ENCODE measurements at places on chromosomes 2 and 18.

DNA sequence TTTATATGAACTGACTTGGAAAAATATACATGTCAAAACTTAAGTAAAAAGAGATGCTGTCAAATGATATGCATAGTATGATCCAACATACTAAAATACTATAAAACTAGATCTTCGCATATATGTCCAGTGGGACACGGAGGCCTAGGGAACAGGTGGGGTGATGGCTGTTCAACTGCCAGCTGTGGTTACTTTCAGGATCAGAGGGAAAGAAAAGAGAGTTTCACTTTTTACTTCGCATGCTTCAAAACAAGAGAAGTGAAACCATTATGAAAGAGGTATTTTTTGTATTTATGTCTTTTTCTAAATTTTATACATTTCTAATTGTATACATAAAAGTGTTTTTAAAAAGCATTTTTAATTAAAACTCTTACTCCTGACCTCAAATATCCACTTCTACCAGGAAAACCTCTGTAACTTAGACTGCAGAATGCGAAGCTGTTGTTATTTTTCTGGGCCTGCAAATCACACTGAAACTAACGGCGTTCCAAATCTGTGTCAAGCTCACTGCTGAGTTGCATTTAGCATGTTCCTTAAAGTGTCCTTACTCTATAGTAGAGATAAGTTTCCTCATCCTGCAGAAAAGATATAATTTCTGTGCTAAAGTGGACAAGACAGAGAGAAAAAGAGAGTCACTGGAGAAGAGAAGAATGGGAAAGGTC is 97.8 kb upstream of the SLC35G4 start:
- no peak for DNase-seq

- DNase-seq, result no peak
Observed at GRCh38 chr2:130755256-130756052, at the start of gene AMER3. TSS of gene AMER3 (plus strand) at chr2:130755540. CDS start at chr2:130762073, 6,533 bp downstream.

DNA sequence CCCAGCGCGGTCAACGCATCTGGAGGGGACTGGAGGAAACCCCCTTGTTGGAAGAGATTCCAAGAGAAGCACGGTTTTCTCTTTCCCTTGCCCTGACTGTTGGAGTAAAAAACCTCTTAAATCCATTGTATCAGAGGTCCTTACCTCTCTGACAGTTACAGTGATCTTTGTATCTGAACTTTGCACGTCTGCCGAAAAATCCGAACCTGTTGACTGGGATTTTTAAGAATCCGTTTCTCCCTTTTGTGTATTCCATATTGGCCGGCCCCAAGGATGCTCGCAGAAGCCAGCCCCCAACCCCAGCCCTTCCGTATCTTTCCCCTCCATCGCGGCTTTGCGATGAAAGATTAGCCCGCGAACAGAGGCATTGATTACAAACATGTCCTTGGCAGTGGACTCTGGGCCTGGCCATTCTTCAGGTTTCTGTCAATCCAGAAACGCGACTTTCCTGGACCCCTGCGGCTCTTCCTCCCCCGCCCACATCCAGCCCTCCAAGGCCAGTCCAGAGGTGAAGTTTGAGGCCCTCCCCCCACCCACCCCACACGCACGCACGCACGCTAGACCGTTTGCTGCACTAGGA is 4.6 kb upstream of the DLX1 start:
- DNase-seq, result no peak

DNA sequence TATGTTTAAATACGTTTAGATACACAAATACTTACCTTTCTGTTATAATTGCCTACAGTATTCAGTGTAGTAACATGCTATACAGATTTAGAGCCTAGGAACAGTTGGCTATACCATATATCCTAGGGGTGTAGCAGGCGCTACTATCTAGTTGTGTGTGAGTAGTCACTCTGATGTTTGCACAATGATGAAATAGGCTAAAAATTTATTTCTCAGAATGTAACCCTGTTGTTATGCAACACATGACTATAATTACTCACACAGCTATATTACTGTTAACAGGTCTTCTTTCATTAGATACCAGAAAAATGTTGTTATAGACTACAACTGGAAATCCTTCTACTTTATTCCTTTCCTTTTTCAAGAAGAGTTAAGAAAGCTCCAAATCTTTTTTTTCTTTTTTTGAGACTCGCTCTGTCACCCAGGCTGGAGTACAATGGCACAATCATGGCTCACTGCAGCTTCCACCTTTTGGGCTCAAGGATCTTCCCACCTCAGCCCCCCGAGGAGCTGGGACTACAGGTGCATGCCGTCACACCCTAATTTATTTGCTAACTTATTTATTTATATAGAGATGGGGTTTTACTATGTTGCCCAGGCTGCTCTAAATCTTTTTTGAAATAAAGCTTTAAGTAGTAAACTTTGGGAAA is 48.5 kb downstream of the C2orf74 start:
- DNase-seq, result no peak

DNA sequence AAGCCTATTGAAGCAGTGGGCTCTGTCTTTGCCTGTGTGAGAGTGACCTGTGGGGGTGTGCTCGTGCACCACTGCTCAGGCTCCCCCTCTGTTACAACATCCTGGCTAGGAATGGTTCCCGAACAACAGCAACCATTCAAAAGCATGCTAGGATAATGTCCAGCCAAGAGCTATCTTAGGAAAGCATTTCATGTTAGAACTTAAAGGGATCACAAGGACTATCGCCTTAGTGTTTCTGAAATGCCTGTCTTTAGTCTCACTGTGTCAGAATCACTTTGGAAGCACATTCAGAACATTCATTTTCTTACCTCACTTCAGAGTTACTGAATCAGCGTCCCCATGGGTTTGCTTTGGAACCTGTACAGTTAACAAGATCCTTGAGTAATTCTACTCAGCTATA is 134.9 kb upstream of the DSEL start:
- no peak for DNase-seq

DNA sequence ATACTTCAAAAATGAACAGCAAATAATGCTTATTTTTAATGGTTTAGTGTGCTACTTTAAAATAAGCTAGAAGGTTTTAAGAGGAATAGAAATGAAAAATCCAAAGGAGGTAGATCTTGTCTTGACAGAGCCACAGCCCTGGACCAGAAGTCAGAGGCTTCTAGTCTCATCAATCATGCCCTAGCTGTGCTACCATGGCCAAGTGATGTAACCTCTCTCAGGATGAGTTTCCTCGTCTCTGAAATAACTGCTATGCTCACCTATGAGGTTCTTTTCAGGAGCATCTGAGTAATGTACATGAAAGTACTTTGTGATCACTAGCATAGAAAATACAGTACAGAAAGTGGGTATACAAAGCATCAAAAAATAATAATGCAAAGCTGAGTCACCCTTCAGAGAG is 248.4 kb downstream of the PID1 start:
- no peak for DNase-seq

- DNase-seq, result no peak
Observed at GRCh38 chr2:165147186-165148045, 56.4 kb downstream of the SCN3A start.

DNA sequence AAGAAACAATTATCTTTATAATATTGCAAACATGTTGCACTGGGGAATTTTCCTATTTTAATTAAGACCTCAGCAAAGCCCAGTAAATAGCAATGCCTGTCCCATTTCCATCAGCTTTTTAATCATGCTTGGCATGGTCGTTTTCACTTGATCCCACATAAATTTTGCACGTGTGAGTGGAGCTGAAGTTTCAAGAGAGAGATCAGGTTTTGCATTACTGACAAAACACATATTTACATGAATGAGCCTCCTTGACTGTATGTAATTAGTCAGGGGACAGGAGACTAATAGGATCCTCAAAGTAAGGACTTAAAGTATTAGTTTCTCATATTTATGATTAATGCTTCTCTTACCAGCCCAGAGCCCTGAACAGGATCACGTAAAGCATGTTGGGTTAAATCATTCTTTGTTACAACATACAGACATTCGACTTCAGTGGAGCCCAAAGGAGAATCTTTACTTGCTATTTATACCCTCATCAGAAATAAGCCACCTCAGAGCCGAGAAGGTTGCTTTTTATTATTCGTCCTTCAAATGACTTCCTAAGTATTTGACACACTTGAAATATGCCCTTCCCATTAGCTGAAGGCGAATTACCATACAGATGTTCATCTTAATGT is 711.3 kb downstream of the GALR1 start:
- no peak for DNase-seq

DNA sequence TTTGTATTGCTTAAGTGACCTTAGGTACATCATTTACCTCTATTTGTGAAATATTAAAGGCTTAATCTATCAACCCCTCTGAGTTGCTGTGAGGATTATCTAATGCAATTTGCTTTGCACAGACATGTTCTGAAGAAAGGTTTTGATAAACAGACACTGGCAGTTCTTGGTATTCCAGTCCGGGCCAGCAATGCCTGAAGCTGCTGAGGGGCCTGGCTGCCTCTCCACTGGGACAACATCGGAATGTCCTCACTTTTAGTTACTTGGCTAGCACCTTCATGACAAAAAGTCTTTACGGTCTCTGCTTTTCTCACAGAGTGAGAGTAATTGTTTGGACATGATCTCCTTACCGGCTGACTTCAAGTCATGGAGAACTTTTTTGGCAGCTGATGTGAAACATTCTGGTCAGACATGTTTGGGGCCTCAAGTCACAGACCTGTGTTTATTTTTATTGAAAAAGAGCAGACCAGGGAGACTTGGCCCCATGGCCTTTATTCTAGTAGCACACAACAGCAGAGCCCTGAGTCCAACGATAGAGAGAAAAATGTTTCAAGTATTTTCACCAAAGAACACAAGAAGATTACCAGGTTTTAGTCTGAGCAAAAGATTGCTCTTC is 1112.3 kb upstream of the FANCL start:
- DNase-seq, result no peak

DNA sequence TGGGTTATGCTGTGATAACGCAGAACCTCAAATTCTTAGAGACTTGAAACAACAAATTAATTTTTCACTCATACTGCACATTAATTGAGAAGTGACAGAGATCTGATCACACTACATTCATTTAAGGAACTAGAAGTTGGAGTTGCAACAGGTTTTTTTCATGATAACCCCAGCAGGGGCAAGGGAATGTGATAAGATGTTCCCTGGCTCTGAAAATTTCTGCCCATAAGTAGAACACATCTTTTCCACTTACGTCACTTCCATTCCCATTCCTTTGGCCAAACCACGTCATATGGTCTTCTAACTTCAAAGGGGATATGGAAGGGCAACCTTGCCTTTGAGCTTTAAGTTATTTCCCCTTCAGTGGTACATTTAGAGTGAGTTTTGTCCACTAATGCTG is 29.7 kb upstream of the PSME4 start:
- DNase-seq, result no peak

DNA sequence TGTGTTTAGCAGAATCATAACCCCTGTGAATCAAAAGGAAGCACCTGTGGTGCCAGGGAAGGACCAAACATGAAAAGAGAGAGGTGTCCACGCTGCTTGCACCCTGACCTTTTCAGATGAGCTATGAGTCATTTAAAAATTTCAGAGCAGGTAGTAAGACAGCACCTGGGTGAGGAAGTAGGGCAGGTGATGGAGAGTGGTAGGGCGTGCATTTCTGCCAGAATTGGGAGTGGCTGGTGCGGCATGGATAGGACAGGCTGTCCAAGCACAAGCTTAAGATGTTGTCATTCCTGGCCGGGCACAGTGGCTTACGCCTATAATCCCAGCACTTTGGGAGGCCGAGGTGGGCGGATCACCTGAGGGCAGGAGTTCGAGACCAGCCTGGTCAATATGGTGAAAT is 36.8 kb downstream of the NPAS2 start:
- DNase-seq, result no peak

GRCh38 chr18:65725251-65726050 is 25.4 kb upstream of the CDH7 start:
- DNase-seq, result peak; percentile 45

GRCh38 chr2:44016282-44016681 is 20.5 kb upstream of the LRPPRC start:
- no peak for DNase-seq

DNA sequence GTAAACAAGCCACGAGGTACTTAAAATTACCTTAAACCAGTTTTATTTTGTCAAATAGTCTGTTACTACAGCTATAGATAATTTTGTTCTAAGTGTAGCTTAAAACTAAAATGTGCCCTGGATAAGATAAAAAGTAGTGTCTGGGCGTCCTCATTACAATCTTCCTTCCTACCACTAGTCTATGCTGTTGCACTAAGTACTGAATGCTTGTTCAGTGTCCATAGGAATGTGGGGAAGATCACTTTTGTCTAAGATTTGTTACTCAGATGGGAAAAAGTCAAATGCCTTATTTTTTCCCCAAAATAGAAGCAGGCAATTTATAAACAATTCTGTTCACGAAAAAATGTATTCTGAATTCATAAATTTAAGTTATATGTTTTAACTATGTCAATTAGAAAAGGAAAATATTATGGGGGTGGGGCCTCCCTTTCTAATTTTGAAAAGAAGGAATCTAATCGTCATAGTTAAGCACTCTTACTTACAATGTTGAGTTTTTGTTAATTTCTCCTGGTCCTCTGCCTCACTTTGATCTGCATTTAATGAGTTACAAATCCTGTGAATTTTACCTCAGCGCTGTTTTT is 140.4 kb upstream of the VRK2 start:
- peak; percentile 16 for DNase-seq

DNA sequence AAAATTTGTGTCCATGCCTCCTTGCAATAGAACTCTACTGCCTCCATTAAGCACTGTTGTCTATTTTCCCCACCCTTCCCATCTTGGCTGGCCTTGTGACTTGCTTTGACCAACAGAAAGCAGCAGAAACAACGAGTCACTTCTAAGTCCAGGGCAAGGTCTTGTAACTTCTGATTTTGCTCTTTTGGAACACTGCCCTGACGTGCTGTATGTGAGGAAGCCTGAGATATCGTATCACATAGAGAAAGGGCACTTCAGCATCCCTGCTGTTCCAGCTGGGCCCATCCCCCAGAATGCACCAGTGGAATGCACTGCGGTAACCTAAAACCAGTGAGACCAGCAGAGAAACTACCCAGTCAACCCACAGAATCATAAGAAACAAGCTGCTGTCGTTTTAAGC is 28.1 kb downstream of the NCKAP1 start:
- no peak for DNase-seq

DNA sequence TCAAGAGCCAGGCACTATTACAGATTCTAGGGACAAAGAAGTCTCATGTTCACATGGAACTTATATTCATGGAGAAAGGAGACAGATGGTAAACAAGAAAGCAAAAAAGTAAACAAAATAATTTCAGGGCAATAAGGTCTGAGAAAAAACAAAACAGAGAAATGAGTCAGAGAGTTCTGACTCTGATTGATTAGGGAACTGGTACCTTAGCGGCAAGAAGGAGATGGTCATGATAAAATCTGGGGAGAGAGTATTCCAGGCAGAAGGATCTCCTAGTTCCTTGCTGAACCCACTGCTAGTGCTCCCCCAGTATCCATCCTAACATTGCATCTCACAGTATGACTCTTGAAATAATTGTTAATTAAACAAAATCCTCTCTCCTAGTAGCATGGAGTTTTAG is 161.8 kb upstream of the KLF7 start:
- no peak for DNase-seq
